ENCODE measurements at places on chromosomes 1 and 21.
A peak's percentile ranks its signal among the peaks of the same experiment; 100 is the strongest.

- no peak for DNase-seq
These were observed 3.1 kb upstream of the TRIM45 start for GRCh38 chr1:117124661-117125060.

DNA sequence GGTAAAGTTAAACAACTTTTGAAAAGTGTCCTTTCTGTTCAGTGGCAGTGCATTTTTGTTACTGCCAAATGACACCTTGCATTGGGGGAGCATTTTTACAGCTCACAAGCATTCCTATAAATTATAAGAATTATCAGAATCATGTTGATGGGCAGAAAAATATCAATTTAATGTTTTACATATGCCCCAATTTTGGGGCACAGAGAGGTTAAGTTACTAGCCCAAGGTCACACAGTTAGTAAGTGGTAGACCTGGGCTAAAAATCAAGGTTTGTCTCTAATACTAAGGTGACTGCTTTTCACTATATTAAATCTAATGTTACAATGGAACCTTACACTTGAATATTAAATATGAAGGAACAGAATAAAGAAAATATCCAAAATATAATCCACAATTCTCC is 180.1 kb upstream of the IVNS1ABP start:
- DNase-seq: no peak

GRCh38 chr1:114010433-114011184 is 31.3 kb downstream of the OLFML3 start:
- no peak for DNase-seq

DNA sequence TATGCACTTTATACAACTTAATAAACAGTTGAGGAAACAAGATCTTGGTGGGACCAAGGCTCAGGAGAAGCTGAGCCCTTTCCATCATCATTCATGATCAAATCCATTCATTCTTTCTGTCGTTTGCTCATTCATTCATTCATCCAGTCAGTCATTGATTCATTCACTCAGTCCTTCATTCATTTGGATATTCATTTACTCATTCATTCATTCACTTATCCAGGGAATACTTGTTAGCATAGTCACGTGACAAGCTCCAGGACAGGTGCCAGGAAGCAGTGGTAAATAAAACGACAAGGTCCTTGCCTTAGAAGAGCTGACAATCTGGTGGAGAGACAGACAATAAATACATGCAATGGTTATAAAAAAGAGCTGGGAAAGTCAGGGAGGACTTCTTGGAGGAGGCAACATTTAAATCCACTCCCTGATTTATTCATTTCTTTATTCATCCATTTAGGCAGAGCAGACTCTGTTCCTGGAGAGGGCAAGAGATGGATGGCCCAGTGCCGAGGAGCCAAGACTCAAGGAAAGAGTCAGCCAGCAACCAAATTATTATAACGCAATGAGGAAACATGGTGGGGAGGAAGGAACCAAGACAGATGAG is 74.1 kb upstream of the CASZ1 start:
- no peak for DNase-seq

DNA sequence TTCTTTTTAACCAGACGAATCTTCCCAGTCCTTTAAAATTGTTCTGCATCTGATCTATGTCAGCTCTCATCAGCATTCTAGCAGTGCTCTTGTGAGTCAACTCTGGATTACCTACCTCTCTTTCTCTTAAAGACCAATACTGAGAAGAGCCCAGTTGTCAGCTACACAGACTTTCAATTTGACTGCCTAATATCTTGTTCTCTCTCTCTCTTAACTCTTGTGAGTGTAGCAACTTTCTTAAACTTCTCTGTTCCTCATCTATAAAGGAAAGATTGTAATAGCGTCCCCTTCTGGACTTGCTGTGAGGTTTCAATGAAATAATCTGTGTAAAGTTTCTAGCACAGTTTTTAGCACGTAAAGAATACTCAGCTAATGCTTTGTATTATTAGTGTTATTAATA is 499.3 kb upstream of the ADAMTS5 start:
- no peak for DNase-seq

GRCh38 chr1:5935026-5935425 is 57.2 kb downstream of the NPHP4 start:
- no peak for DNase-seq

DNA sequence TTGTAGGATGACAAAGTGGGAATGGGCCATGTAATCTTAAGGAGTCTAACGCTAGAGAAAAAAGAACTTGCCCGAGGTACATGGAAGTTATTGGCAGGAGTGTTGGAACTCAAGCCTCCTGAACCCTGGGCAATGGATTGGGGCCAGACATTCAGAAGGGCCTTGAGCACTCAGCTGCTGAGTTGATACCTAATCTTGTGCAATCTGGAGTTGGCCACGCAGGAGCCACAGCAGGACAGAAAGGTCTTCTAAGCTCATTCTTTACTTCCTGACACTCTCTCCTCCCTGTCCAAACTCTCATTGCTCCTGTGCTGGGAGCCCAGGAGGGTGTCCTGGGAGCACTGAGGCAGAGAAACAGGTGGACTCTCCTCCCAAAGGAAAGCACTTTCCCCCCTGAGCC is 25.1 kb upstream of the CSF1 start:
- DNase-seq: peak; percentile 50

DNA sequence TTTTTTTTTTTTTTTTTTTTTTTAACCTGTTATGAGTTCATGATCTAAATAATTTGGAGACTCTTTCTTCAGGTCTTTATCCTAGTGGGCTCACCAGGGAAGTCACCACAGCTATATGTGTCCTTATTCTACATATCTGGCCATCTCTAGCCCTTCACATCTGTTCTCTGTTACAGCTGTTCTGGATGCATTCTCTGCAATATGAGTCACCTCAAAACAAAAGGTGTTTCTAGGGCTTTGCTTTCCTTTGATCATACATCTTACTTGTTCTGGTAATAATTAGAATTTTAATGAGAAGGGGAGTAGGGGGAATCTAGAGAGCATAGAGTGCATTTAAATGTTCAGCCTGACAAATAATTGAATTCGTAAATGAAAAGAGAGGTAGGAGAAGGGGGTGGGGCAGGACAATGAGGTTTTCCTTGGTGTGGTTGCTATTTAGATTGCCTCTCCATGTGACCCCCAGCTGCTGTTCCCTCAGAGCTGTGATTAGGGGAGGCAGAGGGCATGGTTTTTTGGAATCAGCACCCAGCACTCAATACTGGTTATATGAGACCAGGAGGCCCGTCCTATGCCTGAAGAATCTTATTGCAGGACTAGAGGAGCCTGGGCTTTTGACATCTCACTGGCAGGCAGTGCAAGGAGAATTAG is 8.0 kb downstream of the SYT6 start:
- no peak for DNase-seq

- DNase-seq: no peak
These were observed 15.7 kb upstream of the RCAN1 start for GRCh38 chr21:34630536-34631143.

- DNase-seq: no peak
These were observed 129.4 kb downstream of the RASAL2 start for GRCh38 chr1:178223289-178223688.

GRCh38 chr1:181969902-181970301 is 91.6 kb downstream of the ZNF648 start:
- DNase-seq: no peak

- DNase-seq: no peak
These were observed 310.5 kb downstream of the S1PR1 start for GRCh38 chr1:101547357-101547756.

DNA sequence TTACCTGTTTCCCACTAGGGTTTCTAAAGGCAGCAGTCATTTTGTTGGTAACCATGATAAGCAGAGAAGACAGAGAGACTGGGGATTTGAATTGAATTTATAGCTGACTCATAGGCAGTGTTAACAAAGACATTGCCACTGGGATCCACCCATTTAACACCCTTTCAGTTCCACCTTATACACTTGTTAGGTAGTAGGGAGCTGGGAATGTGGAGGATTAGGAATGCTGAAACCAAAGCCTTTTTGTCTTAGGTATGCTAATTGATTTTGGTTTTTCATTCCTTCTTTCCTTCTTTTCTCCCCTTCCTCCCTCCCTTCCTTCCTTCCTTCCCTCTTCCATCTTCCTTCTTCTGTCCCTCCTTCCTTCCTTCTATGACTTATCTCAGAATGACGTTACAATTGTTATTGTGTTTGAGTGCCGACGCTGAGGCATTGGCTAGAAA is 7.5 kb upstream of the EVI5 start:
- DNase-seq: no peak

- DNase-seq: no peak
These were observed 13.6 kb upstream of the TRIM17 start for GRCh38 chr1:228430243-228430642.

DNA sequence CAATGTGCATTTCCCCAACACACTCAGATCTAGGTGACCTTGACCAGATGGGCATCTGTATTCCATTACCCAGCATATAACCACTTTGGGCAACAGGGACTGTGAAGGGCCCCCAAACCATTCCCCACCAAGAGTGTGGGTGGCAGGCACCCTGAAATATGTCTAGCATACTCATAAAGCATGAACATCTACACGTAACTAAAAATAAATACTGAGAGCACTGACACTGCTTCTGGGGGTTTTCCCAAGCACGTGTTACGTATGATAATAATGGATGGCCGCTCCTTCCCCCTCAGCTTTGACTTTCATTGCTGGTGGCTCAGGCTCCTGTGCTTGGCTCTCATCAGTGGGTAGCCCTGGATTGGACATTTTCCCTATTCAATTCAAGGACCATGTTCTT is 39.1 kb downstream of the IGSF3 start:
- no peak for DNase-seq

- DNase-seq: peak; percentile 23
These were observed 17.2 kb downstream of the SYT2 start for GRCh38 chr1:202692959-202693555.

GRCh38 chr1:25066731-25067517 is 136.8 kb upstream of the RUNX3 start:
- no peak for DNase-seq

DNA sequence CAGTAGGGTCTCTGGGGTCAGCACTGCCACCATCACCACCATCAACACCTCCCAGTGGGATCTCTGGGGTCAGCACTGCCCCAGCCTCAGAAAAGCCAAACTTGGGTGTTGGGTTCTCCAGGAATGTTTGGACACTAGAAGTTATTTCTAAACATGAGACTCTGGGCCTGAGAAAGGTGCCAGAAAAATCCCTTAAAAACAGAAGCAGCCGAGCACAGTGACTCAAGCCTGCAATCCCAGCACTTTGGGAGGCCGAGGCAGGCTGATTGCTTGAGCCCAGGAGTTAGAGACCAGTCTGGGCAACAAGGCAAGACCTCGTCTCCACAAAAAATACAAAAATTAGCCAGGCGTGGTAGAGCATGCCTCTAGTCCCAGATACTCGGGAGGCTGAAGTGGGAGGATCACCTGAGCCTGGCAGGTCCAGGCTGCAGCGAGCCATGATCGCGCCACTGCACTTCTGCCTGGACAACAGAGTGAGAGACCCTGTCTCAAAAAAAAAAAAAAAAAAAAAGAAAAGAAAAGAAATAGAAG is 470 bp downstream of the PTAFR start:
- no peak for DNase-seq

- DNase-seq: peak; percentile 59
These were observed 4.3 kb downstream of the S100A10 start for GRCh38 chr1:151989211-151989862.

- DNase-seq: peak; percentile 60
These were observed at the start of gene INPP5B for GRCh38 chr1:37946703-37947360. TSS of gene INPP5B (minus strand) at chr1:37947053. CDS start at chr1:37946308, 745 bp downstream.

GRCh38 chr1:5765483-5765882 is 226.7 kb downstream of the NPHP4 start:
- no peak for DNase-seq

DNA sequence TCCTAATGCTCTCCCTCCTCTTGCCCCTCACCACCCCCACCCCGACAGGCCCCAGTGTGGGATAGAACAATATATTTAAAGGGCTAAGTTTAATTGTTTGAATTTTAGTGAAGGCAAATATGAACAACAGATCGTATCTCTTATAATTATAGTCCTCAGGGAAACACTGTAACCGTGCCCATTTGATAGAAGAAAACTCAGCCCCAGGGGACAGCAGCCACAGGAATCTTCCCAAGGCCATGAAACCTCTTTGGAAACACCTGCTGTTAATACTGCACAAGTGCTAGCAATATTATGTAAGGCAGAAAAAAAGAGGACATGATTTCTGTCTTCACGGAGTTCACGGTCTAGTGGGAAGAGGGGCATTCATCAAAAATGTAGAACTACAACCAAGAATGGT is 142.2 kb downstream of the URB2 start:
- no peak for DNase-seq

DNA sequence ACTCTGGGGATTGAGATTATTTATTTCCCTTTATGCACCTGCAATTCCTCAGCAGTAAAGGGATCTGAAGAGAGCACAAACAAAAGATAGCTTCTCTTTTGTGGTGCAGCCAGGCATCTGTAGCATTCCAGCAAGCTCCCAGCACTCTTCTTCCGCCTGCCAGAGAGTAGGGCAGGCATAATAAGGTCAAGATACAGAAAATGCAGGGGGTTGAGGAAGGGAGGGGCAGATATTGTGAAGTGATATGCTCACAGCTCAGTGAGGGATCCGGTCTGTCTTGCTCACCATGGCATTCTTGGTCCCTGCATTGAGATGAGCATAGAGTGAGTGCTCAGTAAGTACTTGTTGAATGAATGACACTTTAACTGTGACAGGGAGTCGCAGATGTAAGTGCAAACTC is 23.9 kb downstream of the FASLG start:
- no peak for DNase-seq

GRCh38 chr1:116754198-116754977 is at the start of gene CD2:
TSS of gene CD2 (plus strand) at chr1:116754430. CDS start at chr1:116754493, 63 bp downstream.
- DNase-seq: peak; percentile 31

DNA sequence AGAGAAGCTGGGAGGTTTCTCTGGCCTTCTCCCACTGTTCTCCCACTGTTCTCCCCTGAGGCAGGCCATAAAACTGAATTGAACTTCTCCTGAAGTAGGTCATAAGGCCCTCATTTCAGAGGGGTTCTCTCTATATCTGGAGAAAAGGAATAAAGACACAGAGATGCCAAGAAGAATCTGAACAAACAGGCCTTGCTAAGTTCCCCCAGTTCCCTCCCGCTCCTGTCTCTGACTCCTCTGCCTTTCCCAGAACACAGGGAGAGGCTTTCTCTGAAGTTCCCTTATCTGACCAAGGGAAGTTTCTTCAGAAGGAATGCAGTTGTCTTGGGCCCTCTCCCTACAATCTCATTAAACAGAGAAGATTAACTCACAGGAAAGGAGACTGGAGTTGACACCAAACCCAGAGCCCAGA is 83.4 kb downstream of the SLC16A1 start:
- no peak for DNase-seq

GRCh38 chr1:219880765-219881457 is 47.4 kb downstream of the SLC30A10 start:
- DNase-seq: no peak

- no peak for DNase-seq
These were observed 101.0 kb downstream of the MRPL39 start for GRCh38 chr21:25506261-25506660.

Data from HL-60 (cell line).